Activated naive CD8-positive, alpha-beta T cell treated with anti-CD3 and anti-CD28 coated beads, Interleukin-2, amount 50 U/mL, for 16 hours (primary cell): ENCODE measurements at places on chromosomes 3 and 15.

DNA sequence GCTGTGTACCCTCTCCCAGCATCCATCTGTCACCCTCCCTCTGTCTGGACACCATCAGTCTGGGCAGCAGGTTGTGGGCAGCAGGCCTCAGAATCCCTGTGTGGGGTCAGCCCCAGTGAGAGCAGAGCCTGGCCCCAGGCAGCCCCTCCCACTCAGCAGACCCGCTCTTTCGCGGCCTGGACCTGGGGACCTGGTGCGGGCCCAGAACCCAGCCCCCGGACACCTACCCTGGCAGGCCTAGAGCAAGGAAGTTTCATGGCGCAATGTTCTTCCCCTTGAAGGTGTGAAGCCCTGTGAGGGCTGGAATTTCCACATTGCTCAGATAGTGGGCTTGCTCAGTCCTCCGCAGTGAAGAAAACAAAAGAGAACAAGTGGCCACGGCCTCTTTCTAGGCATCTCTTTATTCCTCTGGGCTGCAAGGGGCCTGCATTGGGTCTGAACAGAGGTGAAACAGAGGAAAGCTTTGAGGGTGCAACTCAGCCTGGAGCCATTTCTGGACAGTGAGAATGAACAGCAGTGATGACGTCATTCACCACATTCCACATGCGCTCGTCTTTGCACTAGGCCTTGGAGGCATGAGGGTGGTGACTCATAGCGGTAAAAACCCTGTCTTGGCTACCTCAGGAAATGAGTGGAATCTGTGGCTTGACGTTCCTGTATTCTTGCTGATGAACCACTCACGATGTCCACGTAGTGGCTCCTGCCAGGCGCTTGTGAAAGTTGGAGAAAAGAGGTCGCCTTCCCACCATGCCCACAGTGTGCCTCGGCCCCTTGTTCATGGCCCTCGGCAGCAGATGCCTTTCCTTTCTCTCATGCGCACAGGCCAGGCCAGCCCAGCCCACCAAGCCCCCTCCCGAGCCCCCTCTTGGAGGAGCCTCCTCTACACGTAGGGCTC is 66.1 kb downstream of the SLC30A4 start:
- DNase-seq, result no peak

GRCh38 chr3:183518491-183519251 is 36.8 kb downstream of the KLHL6 start:
- DNase-seq, result no peak

- DNase-seq, result no peak
Measured at GRCh38 chr15:78284758-78285157, 14.7 kb downstream of the SKIC8 start.

DNA sequence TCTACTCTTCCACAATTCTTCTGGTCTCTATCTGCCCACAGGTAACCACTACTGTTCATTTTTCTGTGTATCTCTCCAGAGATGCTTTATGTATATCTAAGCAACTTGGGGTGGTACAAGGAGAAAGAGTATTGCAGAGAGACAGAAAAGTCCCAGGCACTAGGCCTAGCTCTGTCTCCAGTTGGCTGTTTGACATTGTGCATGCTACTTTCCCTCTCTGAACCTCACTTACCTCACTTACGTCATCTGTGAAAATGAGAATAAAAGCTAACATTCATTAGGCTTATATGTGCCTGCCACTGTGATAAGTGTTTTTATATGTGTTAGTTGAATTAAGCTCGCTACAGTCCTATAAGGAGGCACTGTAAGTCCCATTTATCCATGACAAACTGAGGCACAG is 76.7 kb upstream of the RNU6-1 start:
- DNase-seq, result no peak

- no peak for DNase-seq
Measured at GRCh38 chr3:168540726-168541125, 445.0 kb upstream of the GOLIM4 start.

- no peak for DNase-seq
Measured at GRCh38 chr3:73624017-73624820, 522 bp downstream of the PDZRN3 start.

- DNase-seq, result no peak
Measured at GRCh38 chr15:70214941-70215635, 117.4 kb upstream of the TLE3 start.

- DNase-seq, result no peak
Measured at GRCh38 chr3:39724233-39724846, 85.1 kb upstream of the MYRIP start.

- no peak for DNase-seq
Measured at GRCh38 chr15:61275901-61276300, 46.8 kb upstream of the RORA start.

DNA sequence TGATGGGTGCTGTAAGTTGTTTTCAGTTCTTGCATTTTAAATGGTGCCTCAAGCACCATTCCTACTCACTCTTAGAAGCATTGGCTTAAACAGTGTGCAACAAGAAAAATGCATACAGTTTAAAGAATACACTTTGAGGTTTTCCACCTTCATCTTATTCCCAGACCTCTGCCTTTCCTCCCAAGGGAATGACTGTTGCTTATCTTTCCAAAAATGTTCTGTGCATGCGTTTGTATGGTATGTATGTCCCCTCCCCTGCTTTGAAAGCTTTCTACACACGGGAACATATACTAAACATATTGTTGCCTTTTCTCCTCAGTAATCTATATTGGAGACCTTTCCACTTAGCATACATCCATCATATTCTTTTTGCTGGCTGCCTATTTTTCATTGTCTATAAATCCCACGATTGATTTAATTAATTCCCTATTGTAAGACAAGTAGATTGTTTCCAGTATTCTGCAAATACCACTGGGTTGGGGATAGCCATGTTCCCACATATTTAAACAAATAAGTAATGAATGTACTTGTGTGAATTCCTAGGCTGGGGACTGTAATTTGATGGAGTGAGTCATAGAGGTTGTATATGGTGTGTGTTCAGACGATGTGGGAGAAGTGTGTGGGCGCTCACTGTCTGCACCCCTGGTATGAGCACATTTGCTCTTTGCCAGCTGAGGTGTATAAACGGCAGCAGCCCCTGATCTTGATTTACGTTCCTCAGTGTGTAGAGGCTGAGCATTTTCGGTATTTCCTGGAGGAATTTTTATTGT is 5.8 kb downstream of the TRAK1 start:
- DNase-seq, result peak; percentile 2

DNA sequence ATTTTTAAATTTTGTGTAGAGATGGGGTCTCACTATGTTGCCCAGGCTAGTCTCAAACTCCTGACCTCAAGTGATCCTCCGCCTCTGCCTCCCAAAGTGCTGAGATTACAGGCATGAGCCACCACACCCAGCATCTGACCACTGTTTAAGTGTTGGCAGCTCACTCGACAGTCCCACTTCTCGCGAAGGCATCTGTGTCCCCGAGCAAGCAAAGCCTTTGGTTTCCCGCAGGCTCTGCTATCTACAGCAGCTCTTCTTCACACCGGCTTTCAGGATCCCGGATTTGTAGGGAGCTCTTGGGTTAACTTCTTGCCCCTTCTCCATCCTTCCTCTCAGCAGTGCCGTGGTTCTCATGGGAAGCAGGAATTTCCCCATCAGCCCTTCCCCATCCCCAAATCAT is 240.9 kb downstream of the VPS13C start:
- no peak for DNase-seq

DNA sequence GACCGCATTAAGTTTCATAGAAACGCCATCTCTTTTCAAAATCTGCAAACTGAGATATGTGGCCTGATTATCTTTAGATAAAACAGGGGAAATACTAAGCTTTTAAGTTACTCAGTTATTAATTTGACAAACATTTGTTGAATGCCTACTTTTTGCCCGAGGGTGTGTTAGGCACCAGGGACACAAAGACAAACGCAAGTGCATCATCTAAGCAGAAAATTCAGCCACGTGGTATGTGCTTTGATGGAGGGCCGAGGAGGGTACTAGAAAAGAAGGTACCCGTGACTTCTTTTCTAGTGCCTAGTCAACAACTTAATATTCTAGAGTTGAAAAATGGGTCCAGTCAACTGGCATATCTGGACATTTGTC is 594.3 kb downstream of the MAGI1 start:
- no peak for DNase-seq

DNA sequence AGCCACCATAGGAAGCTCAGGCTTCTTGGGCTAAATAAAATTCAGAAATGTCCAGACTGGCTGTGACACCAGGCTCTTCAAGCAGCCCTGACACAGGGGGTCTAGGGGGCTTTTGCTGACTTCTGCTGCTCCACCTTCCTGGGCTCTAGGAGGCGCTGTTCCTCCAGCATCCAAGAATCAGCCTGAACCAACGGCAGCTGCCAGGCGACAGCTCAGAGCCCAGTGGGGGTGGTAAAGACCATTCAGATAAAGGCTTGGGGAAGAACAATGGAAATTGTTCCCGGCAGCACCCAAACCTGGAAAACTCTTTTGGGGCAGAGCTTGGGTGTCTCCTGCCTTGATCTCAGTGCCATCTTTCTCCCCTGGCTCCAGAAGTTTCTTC is 21.6 kb upstream of the PSTPIP1 start:
- DNase-seq, result peak; percentile 54

DNA sequence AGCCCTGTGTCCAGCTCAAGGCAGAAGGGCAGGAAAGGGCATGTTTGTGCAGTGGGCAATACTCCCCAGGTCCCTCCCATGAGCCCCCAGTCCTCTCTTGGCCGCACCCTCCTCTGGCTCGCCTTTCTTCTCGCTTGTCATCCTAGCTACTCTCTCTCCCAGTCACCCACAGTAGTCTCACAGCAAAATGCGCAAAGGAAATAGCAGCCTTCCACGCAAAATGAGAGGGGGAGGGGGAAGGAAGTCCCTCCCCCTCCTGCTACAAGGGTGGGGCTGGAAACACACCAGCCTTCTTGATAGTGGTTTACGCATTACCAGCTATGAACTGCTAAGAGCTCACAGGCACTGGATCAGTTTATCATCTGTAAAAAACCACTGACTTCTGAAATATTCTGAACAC is 83.8 kb downstream of the GADL1 start:
- no peak for DNase-seq

DNA sequence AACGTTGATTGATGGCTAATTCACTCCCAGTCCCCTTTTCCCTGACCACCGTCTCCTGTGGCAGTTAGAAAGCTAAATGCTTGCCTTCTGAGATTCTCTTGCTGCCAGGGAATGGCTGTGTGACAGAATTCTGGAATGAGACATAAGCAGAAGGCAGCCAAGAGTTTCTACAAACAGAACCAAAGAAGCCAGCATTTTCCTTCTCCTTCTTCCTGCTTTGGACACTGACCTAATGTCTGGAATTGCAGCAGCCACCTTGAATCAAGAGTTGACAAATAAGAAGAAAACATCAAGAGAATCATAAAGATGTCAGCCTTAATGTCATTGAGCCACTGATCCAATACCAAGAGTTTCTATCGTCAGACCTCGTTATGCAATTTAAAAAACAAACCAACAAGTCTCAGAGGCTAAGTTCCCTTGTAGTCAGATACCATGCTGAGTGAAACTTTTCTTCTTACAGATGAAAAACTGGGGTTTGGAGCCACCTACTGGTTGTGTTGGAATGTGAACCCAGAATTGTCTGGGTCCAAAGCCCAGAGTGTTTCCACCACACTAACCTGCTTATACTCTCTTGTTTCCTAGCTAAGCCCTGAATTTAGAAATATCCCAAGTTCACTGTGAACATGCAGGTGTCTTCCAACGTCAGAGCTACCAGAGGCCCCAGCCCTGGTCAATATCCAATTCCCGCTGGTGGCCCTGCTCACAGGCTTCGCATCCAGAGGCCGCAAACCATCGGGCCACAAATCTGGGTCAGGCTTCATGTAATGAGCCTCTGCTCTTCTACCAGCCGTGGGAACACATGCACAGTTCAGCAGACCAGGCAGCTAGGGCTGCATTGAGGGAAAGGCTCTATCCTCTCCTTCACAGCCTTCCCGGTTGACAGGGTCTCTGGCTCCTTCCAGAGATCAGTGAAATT is 42.5 kb downstream of the MCF2L2 start:
- DNase-seq, result peak; percentile 15

DNA sequence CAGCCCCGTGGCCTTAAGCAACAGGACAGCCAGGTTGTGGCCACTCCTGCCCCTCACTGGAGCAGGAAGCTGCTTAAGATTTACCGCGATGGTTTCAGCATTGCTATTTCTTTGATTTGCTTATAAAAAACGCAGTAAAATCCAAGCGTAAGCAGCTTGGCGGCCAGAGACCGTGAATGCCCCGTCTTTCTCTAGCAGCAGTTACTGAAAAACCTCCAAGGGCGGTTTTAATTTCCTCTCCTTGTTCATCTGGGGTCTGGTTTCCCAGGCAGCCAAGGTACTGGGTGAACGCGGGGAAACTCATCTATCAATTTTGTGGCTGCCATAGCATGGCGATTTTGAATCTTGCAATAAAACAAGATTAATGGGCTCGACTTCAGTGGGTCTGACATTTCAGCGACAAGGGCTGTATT is 130.3 kb downstream of the MINAR1 start:
- DNase-seq, result no peak

GRCh38 chr15:46304321-46304720 is 669.5 kb downstream of the SQOR start:
- no peak for DNase-seq

DNA sequence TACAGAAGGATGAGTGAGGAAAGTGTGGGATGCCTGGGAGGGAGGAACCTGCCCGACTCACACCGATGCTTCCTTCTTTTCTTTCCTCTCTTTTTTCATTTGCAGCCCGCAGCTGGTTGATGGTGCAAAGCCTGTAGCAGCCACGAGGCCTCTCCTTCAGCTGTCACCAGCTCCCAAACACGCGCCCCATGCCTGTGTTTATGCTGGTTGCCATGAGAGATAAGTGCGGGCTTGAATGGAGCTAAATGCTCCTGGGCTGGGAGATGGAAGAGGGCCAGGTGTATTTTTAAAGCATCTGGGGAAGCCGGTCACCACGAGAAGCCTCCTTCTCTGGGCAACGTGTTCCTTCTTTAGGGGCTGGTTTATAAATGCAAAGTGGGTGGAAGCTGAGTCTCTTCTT is 9.3 kb downstream of the COLQ start:
- no peak for DNase-seq

DNA sequence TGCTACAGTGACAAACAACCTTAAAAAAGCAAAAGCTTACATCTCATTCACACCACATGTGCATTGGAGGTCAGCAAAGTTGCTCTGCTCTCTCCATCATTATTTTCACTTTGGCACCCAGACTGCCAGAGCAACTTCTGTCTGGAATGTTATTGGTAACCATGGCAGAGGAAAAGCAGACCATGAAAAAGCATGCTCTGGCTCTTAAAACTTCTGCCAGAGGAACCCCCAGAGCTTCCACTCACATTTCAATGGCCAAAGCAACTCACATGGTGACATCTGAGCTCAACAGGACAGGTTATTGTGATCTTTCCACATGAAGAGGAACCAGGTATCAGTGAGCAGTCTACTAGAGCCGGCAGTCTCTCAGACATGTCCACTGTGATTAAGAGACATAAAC is 21.9 kb upstream of the FRMD5 start:
- DNase-seq, result no peak

- DNase-seq, result no peak
Measured at GRCh38 chr3:168847291-168847883, 751.7 kb upstream of the GOLIM4 start.

DNA sequence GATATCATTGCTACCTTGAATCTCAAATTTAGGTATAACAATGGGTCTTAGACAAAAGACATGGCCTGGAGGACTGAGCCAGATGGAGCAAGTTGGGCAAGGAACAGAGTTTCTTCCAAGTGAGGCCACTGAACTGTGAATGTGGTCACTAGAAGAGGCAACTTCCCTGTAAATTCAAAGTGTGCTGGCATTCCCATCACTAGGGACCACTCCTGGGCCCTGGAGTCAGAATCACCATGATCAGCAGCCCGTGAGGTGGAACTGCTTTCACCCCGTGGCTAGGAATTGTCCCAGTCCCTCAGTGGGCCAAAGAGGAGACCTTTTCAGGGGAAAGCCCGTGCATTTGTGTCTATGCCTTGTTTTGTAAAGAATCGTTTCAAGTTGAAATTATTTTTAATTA is 47.3 kb downstream of the HES1 start:
- no peak for DNase-seq
